ENCODE measurements at places on chromosomes 2 and 18.
A peak's percentile ranks its signal among the peaks of the same experiment; 100 is the strongest.

DNA sequence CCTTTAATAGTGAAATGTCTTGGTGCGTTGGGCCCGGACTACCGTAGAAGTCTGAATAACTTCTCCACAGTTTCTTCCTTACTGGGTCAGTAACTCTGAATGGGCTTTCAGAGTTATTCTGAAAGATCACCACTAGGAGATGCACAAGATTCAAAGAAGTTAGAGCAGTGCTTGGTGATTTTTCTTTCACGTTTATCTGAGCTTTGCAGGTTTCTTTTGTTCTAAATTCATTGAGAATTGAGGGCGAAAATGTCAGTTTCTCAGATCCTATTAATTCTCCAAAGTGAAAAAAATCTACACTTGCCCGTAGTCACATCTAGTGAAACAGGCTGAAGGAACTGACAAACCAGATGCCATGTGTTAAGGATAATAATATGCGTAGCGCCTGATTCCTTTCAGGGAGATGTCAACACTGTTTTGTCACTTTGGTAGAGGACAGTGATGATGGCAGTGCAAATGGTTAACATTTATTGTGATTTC, 70.1 kb downstream of the QPCT start:
- no peak for DNase-seq

DNA sequence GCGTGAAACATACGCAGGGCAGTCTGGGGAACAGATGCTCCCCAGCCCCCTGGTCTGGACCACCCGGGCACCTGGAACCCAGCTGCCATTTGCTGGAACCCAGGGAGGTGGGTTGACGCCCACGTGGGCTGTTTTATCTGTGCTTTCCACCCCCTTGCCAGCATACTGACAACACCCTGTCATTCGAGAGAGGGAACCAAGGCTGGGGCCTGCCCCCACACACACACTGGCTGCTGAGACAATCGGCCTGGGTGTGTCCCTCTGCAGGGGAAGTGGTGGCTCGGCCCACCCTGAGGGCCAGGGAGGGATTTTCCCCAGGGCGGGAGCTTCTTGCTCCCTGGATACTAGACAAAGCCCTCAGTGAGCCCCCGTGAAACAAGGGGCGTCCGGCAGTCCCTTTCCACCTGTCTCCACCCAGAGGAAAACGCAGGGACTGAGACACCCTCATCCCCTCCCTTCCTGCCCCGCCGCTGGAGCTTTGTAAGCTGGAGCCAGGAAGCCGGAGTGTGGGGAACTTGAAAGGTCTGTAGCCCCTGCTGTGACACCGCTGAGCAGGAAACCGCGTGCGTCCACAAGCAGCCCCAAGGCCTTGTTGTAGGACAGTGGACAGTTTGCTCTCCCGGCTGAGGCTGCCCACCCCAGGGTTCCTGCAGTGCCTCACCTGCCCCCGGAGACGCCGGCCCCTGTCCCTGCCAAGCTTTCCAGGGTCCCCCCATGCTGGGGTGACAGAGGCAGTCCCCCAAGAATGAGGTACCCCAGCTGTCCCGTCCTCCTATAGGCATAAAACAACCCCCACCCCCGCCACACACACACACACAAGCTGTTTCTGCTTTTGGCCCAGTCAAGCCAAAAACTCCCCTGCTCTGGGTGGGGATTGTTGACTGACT, 14.1 kb upstream of the KLF11 start:
- peak; percentile 75 for DNase-seq

DNA sequence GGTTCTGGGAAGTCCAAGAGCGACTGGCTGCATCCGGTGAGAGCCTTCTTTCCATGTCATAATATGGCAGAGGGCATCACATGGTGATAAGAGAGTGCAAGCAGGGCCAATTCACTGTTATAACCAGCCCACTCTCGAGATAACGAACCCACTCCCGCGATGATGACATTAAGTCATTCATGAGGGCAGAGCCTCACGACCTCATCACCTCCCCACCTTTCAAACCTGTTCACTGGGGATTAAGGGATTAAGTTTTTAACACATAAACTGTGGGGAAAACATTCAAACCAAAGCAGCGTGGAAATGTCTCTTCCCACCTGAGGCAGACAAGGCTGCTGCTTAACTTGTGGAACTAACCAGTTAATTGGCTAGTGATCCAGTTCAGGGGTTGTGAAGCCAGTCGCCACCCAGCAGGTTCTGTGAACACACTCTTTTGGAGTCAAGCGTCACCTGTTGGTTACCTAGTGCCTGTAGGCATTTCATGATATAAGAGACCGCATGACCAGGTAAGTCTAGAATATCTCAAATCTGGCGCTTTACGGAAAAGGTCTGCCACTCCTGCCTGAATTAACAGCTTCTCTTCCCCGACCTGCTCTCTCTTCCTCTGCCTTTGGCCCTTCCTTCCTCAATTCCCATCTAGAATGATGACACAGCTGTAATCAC, 54.3 kb downstream of the EDAR start:
- no peak for DNase-seq

DNA sequence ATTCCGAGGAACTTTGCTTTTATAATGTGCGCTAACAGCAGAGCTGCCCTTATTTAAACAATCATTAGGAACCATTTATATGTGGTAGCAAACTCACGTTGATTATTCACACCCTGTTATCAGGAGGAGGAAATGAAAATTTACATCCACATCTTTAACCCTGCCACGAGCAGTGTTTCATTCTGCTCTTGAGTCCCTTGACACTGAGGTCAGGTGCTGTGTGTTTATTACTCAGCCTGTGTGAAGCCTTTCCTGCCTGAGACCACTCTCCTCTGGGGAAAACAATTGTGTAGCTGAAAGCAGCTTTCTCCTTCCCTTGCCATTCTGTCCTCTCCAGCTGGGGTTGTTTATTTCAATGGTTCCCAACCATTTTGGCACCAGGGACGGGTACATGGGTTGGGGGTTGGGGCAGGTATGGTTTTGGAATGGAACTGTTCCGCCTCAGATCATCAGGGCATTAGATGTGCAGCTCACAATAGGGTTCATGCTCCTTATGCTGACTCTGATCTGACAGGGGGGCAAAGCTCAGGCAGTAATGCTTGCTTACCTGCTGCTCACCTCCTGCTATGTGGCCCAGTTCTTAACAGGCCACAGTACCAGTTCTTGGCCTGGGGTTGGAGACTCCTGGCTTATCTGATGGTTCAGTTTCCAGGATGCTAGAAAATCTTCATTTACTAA, 651.1 kb downstream of the TDRD15 start:
- DNase-seq, result no peak
